ENCODE measurements at places on chromosomes 1 and 21. TPM values are rescaled to one million over a fixed set of nuclear protein-coding genes. Genes with fewer than 3 reads are reported as not detected.

Gene CLEC20A
- total RNA-seq = not detected

Gene OR2T29
- total RNA-seq = not detected

Gene NHLH1
- 0.48 TPM for total RNA-seq

Gene KRTAP19-2
- not detected for total RNA-seq

Gene TMEM81
- total RNA-seq = 2.5 TPM

Gene VANGL2
- 1.0 TPM for total RNA-seq

Gene FCGR2B
- total RNA-seq = not detected

Gene LCE3E
- not detected for total RNA-seq

Gene DIO1
- not detected for total RNA-seq

Gene NLRP3
- total RNA-seq = not detected

Gene SMYD3
- total RNA-seq = 14.4 TPM

Gene IGSF9
- total RNA-seq = 0.22 TPM

Gene NRIP1
- total RNA-seq = 17.7 TPM

Gene SF3B4
- total RNA-seq = 137 TPM

Gene TSPEAR
- total RNA-seq = not detected

Gene CBS
- total RNA-seq = 13.7 TPM

Gene ITLN2
- total RNA-seq = 0.24 TPM

Gene ANKRD34A
- total RNA-seq = 0.11 TPM

Gene OPTC
- not detected for total RNA-seq

Gene SPRR2F
- total RNA-seq = not detected

Gene OR10J1
- not detected for total RNA-seq

Gene PPFIA4
- total RNA-seq = 0.33 TPM

Gene LAMC1
- 128 TPM for total RNA-seq

Gene MROH7
- not detected for total RNA-seq

Gene LCE2B
- total RNA-seq = not detected

Gene RBM8A
- total RNA-seq = 207 TPM

Gene FHAD1
- 0.44 TPM for total RNA-seq

Measured in A549 treated with CORT108297 at 1 μM for 4 hours (cell line).